Activated CD4-positive, alpha-beta memory T cell treated with anti-CD3 and anti-CD28 coated beads for 36 hours (primary cell): ENCODE measurements at places on chromosomes 7 and 10.

GRCh38 chr7:83105948-83106347 lies 56.7 kb downstream of the PCLO start:
- no peak overlapping the region for H3K27ac ChIP-seq
- no peaks in the 10 kb centered on the region for H3K36me3 ChIP-seq
- H3K27me3 ChIP-seq: no peaks in the 10 kb centered on the region

DNA sequence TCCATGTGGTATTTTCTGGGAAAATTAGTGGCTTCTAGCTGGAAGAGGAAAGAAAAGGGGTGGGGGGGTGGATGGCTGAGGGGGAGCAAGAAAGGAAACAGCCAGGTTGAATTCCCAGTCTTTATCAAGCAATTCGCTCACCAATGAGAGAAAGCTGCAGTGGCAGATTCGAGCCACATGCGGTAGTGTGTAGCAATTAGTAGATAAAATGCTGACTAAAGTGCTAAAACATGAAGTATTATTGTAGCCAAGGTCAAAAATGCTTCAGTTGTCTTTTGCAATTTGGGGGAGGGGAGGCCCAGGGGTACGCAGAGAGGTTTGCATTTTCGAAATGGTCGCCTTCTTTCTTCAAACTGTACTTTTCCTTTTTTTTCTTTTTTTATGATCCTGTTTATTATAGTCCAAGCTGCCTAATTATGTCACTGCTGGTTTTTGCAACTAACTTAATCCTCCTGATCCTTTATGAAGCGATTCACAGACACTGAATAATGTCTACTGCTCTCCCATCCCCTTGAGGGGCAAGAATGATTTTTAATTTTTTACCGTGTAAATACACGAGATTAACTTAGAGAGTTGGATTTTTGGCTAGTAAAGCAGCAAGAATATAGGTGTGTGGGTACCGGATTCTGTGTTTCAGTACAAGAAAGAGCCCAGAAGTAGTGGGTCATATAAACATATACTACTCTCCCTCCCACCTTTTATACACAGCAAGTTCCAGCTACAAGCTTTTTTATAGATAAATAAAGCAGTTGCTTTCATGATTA lies 3.6 kb upstream of the ARID5B start:
- H3K4me1 ChIP-seq: peaks cover 41% of the 10 kb centered on the region
- peak; percentile 47 for DNase-seq
- H3K27me3 ChIP-seq: no peaks in the 10 kb centered on the region
- peak overlapping the region; percentile 66 for H3K4me3 ChIP-seq

GRCh38 chr7:27936047-27936767 lies 196.2 kb downstream of the TAX1BP1 start:
- no peak for DNase-seq
- H3K4me3 ChIP-seq: no peak overlapping the region
- H3K27ac ChIP-seq: no peak overlapping the region
- H3K36me3 ChIP-seq: peaks cover 6% of the 10 kb centered on the region
- no peaks in the 10 kb centered on the region for H3K4me1 ChIP-seq

- H3K4me1 ChIP-seq: no peaks in the 10 kb centered on the region
- no peak for DNase-seq
- H3K27me3 ChIP-seq: no peaks in the 10 kb centered on the region
- no peak overlapping the region for H3K4me3 ChIP-seq
- no peak overlapping the region for H3K27ac ChIP-seq
Measured at GRCh38 chr10:126586128-126586527, 84.4 kb downstream of the C10orf90 start.

GRCh38 chr10:97685395-97685958 lies 1.6 kb downstream of the AVPI1 start:
- no peak overlapping the region for H3K27ac ChIP-seq
- no peaks in the 10 kb centered on the region for H3K27me3 ChIP-seq
- H3K36me3 ChIP-seq: no peaks in the 10 kb centered on the region
- DNase-seq: no peak
- H3K4me3 ChIP-seq: no peak overlapping the region

DNA sequence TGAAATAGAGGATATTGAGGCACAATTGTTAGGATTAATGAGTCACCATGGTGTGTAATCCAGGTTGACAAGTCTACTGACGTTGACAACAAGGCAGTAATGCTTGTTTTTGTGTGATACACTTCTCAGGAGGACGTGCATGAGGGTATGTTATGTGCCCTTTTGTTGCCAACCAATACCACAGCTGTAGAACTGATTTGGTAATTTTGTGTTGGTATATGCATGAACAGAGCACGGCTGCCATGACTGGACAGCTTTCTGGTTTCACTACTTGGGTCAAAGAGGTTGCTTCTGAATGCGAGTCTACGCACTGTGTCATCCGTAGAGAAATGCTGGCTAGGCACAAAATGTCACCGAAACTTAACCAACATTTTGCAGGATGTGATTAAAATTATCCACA lies 32.9 kb downstream of the PHTF2 start:
- peak overlapping the region; percentile 30 for H3K4me3 ChIP-seq
- peak overlapping the region; percentile 76 for H3K27ac ChIP-seq
- no peaks in the 10 kb centered on the region for H3K27me3 ChIP-seq
- H3K4me1 ChIP-seq: peaks cover 63% of the 10 kb centered on the region
- DNase-seq: peak; percentile 80

DNA sequence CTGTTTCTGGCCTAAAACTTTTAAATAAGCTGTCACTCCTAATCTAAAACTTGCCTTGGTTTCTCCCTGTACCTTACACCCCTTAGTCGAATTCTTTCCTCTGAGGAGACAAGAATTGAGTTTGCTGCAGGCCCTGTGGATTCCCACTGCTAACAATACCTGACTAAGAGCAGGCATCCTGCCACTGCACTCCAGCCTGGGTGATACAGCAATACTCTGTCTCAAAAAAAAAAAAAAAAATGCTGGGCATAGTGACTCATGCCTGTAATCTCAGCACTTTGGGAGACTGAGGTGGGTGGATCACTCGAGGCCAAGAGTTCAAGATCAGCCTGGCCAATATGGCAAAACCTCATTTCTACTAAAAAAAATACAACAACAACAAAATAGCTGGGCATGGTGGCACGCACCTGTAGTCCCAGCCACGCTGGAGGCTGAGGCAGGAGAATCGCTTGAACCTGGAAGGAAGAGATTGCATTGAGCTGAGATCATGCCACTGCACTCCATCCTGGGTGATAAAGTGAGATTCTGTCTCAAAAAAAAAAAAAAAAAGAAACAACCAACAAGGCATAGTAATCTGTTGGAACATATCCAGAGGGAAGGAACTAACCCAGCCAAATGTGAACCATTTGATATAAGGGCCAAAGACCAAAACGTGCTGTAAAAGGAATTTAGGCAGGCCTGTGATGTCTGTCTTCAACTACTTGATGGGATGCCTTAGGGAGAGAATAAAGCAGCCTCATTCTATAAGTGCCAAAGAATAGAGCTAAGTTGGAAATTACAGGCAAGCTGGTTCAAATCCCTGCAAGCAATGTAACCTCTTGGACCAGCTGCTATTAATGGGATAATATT lies 732.7 kb upstream of the AUTS2 start:
- H3K27me3 ChIP-seq: no peaks in the 10 kb centered on the region
- no peak overlapping the region for H3K4me3 ChIP-seq
- no peaks in the 10 kb centered on the region for H3K4me1 ChIP-seq
- no peak overlapping the region for H3K27ac ChIP-seq
- no peak for DNase-seq

- H3K4me1 ChIP-seq: no peaks in the 10 kb centered on the region
- no peaks in the 10 kb centered on the region for H3K36me3 ChIP-seq
- DNase-seq: no peak
- no peak overlapping the region for H3K27ac ChIP-seq
- no peak overlapping the region for H3K4me3 ChIP-seq
- H3K27me3 ChIP-seq: no peaks in the 10 kb centered on the region
Measured at GRCh38 chr7:132066761-132067171, 509.5 kb downstream of the PLXNA4 start.

DNA sequence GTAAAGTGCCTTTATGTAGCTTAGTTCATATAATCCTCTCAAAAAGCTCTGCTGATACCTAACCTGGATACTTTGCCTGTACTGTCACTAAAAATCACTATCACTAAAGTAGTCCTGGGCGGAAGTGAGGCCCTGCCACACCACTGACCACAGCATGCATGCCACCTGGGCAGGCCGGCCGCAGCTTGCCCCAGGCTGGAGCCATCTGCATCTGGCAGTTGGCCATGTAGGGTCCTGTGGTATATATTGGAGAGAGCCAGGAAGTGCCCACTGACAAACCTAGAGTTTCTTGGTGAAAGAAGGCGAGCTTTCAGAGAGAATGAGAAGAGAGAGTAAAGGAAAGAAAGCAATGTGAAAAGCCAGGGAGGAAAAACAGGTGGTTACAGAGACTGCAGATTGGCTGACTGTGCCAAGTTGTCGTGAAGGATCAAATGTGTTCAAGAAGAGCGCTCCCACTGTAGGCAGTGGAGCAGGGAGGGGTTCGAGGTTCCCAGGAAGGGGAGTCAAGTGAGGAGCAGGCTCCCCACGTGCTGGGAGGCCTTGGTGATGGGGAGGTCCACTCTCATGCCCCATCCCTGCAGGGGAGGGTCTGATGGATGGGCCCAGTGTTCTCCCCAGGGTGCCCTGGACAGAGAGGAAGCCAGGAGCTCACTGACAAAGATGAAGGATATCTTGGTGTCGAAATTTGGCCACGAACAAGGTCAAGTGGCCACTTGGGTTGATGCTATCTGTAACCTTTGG lies 13.6 kb downstream of the LOXL4 start:
- H3K4me1 ChIP-seq: no peaks in the 10 kb centered on the region
- no peaks in the 10 kb centered on the region for H3K27me3 ChIP-seq
- DNase-seq: no peak
- H3K27ac ChIP-seq: no peak overlapping the region
- no peak overlapping the region for H3K4me3 ChIP-seq

DNA sequence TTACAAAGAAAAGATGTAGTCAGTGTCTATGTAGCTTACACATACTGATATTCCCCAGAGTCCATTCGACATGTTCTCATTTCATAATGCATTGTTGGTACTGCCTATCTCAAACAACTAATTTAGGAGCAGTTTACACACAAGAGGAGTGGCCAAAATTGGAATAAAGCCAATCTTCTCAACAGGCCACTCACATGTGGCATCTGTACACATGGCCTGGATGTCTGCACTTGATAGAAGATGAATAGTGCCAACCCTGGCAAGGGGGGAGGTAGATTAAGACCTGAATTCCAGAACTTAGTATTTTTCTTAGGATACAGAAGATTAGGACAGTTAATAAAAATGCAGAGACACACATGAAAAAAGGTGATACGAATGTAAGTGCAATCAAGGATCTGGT lies 125.3 kb upstream of the STARD3NL start:
- no peak for DNase-seq
- H3K27ac ChIP-seq: no peak overlapping the region
- peaks cover 7% of the 10 kb centered on the region for H3K27me3 ChIP-seq
- no peak overlapping the region for H3K4me3 ChIP-seq
- no peaks in the 10 kb centered on the region for H3K4me1 ChIP-seq

GRCh38 chr10:11515596-11516430 lies 95.6 kb downstream of the USP6NL start:
- no peak overlapping the region for H3K27ac ChIP-seq
- peak; percentile 63 for DNase-seq
- H3K27me3 ChIP-seq: peaks cover 1% of the 10 kb centered on the region
- H3K4me3 ChIP-seq: no peak overlapping the region
- H3K36me3 ChIP-seq: no peaks in the 10 kb centered on the region

DNA sequence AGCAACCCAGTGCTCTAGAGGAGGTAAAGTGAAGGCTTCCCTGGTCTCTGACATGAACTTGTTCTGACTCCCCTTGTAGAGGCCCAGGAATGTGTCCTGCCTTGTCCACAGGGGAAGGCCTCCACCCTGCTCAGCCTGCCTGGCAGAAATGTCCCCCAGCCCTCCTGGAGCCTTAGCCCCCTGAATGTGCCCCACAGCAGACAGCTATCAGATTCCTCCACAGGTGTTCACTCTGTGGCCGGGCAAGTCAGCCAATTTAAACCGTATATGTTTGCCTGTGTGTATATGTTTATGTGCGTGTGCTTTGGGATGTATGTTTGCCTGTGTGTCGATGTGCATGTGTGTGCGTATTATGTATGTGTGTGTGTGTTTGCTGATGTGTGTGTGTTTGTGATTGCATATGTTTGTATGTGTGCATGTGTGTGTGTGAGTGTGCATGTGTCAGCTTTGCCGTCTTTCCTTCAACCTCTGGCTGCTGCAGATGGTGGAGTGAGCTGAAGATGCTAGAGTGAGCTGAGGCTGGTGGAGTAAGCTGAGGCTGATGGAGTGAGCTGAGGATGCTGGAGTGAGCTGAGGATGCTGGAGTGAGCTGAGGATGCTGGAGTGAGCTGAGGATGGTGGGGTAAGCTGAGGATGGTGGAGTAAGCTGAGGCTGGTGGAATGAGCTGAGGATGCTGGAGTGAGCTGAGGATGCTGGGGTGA lies 68.9 kb upstream of the ANTXRL start:
- no peak for DNase-seq
- H3K4me1 ChIP-seq: peaks cover 4% of the 10 kb centered on the region
- no peak overlapping the region for H3K4me3 ChIP-seq
- no peaks in the 10 kb centered on the region for H3K27me3 ChIP-seq
- no peak overlapping the region for H3K27ac ChIP-seq

DNA sequence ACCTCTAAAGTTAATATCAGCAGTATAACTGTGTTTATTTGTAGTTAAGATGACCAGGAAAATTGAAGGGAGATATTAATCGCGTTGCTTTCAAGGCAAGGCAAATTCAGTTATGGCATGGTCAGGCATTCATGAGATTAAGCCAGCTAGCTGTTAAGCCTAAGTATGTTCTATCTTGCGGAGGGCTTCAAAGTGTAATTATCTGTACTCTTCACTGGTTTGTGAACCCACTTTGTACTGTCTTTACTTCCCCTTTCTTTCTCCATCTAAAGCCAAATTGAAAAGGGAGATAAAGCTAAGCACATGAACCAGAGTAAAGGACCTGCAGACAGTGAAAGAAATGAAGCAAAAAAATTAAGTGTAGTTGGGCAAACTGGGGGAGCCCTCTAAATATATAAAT lies 483.1 kb upstream of the NRP1 start:
- no peaks in the 10 kb centered on the region for H3K4me1 ChIP-seq
- H3K36me3 ChIP-seq: no peaks in the 10 kb centered on the region
- DNase-seq: no peak
- no peak overlapping the region for H3K4me3 ChIP-seq

- H3K36me3 ChIP-seq: no peaks in the 10 kb centered on the region
- H3K27me3 ChIP-seq: no peaks in the 10 kb centered on the region
- no peaks in the 10 kb centered on the region for H3K4me1 ChIP-seq
- no peak for DNase-seq
- no peak overlapping the region for H3K27ac ChIP-seq
Measured at GRCh38 chr7:102916426-102916825, 3.6 kb downstream of the LRRC17 start.

DNA sequence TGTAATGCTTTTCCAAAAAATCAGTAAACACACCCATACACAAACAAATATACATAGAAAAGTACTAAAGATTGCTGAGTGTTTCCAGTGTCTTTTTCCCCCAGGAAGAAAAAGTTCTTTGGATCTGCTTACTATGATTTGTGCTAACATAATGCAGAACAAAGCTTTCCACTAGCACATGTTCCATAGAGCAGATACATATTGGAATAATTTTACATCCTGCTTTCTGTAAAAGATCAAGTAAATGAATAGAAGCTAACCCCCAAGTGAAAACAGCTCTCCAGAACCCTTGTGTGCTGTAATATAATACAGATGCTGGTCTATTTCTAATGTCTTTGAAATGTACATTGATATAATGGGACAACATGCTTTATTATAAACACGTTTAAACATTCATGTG lies 125.5 kb downstream of the PON1 start:
- DNase-seq: no peak
- no peaks in the 10 kb centered on the region for H3K4me1 ChIP-seq
- no peaks in the 10 kb centered on the region for H3K27me3 ChIP-seq
- no peak overlapping the region for H3K27ac ChIP-seq
- H3K36me3 ChIP-seq: no peaks in the 10 kb centered on the region

GRCh38 chr10:44962870-44963738 lies 3.5 kb downstream of the RASSF4 start:
- no peak overlapping the region for H3K4me3 ChIP-seq
- no peaks in the 10 kb centered on the region for H3K27me3 ChIP-seq
- H3K27ac ChIP-seq: no peak overlapping the region
- no peak for DNase-seq
- H3K36me3 ChIP-seq: no peaks in the 10 kb centered on the region
